ENCODE measurements at places on chromosomes 6 and 20. TPM values are rescaled to one million over a fixed set of nuclear protein-coding genes. Genes with fewer than 3 reads are reported as not detected.

GRCh38 chr6:166237617-166238016 lies 70.0 kb upstream of the TBXT start:
- DNase-seq = no peak

DNA sequence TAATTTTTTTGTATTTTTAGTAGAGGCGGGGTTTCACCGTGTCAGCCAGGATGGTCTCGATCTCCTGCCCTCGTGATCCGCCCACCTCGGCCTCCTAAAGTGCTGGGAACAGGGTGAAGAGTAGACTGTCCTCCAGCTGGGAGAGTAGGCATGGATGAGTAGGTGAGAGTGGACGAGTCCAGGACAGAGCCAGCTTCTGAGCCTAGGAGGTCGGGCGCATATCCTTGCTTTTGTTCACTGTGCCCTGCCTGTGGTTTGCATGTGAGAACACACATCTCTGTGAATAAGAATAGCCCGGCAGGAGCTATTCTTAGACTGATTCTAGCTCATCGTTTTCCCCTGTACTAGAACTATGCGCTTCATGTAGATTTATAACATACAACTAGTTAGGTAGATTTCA lies 78.3 kb downstream of the RPP40 start:
- no peak for DNase-seq

- DNase-seq = no peak
Observed at GRCh38 chr6:44045672-44046015, 81.6 kb downstream of the MRPL14 start.

DNA sequence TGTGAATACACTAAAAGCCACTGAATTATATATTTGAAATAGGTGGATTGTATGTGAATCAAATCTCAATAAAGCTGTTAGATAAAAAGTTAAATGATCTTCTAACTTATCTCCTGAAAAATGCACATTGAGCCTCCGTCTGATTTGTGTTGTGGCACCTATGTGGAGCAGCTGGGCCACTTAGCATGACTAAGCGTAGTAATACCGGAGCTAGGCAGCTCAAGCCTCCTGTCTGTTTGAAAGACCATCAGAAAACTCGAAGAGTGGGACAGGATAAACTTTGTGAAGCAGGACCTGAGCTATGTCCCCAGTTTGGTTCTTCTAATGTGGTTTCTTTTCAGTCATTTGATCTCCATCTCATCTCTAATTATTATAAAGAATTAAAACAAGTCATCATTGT lies 11.0 kb upstream of the NOL7 start:
- DNase-seq = no peak

GRCh38 chr6:63066055-63066704 lies 145.1 kb upstream of the FKBP1C start:
- no peak for DNase-seq

- no peak for DNase-seq
Observed at GRCh38 chr6:136795996-136796395, 3.7 kb upstream of the MAP3K5 start.

DNA sequence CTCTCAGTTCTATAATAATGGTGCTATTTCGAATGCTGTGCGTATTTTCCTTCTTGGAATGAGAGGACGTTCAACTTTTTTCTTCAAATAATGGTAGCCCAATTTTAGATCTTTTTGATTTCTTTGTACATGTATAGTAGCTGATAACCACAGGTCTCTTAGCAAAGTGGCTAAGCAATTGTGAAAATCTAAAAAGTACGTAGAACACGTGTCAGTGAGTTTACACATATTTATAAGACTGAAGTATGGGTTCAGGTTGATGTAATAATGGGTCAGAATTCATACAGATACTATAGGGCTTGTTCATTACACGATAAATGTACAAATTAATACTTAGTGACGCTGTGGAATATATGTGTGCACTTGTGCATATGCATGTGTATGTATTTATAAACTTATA lies 1.3 kb downstream of the SMIM13 start:
- DNase-seq = no peak

- no peak for DNase-seq
Observed at GRCh38 chr6:69820438-69820837, 23.6 kb upstream of the LMBRD1 start.

GRM4 gene
- not detected for total RNA-seq

BMP2 gene
- total RNA-seq = 8.9 TPM

OPN5 gene
- not detected for total RNA-seq

SLC35B3 gene
- total RNA-seq = 6.0 TPM

DSN1 gene
- total RNA-seq = 6.3 TPM

VSX1 gene
- not detected for total RNA-seq

Measured in right atrium auricular region (tissue), 2 donors.